ENCODE measurements at places on chromosomes 2 and 18. TPM values are rescaled to one million over a fixed set of nuclear protein-coding genes. Genes with fewer than 3 reads are reported as not detected.

- H3K27ac ChIP-seq: no peak overlapping the region
- peaks cover 2% of the 10 kb centered on the region for H3K36me3 ChIP-seq
- DNase-seq: no peak
- no peaks in the 10 kb centered on the region for H3K27me3 ChIP-seq
- H3K4me3 ChIP-seq: no peak overlapping the region
Measured at GRCh38 chr18:6031002-6031401, 135.7 kb upstream of the TMEM200C start.

- H3K27ac ChIP-seq: no peak overlapping the region
- no peak for DNase-seq
- H3K4me1 ChIP-seq: peaks cover 17% of the 10 kb centered on the region
- H3K4me3 ChIP-seq: no peak overlapping the region
- no peaks in the 10 kb centered on the region for H3K36me3 ChIP-seq
Measured at GRCh38 chr2:239752951-239753350, 272.2 kb downstream of the NDUFA10 start.

DNA sequence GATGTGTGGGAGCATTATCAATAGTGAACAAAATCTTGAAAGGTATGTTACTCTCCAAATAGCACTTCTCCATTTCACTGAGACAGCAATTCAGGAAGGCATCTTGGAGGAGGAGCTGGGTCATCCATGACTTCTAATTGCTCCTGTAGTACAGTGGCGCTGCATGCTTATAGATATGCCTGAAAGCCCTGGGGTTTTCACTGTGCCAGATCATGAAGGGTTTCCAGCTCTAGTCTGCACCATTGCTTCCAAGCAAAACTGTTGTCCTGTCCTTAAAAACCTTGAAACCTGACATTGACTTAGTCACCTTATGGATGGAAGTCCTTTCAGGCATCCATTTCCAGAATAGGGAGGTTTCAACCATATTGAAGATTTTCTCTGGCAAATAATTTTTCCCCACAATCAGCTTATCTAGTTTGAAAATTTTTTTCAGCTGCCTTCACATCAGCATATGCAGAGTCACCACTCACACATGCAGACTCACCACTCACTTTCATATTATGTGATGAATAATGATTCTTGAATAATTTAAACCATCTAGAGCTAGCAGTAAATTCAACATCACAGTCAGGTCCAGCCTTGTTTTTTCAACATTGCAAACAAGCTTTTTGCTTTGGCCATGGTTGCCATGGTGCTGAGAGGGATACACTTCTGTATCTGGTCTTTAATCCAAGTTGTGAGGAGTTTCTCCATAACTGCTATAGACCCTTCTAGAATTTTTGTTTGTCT, 297.1 kb downstream of the CLIP4 start:
- DNase-seq: no peak
- H3K27me3 ChIP-seq: no peaks in the 10 kb centered on the region
- no peaks in the 10 kb centered on the region for H3K36me3 ChIP-seq
- H3K4me3 ChIP-seq: no peak overlapping the region
- no peak overlapping the region for H3K27ac ChIP-seq

The NETO1 gene
- not detected for total RNA-seq

The TCF7L1 gene
- 0.06 TPM for total RNA-seq

DNA sequence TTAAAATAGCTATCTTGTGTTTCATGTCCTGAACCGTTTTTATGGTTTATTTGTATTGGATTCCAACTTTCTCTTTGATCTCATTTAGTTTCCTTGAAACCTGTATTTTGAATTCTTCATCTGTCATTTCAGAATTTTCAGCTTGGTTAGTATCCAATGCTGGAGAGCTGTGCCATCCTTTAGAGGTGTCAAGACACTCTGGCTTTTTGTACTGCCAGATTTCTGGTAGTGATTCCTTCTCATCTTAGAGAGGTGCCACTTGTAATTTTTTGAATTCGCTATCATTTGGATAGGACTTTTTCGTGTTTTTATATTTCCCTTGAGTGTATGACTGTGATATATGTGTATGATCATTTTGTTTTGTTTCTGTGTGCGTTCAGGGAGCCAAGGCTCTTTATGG, 591.4 kb downstream of the ADCYAP1 start:
- no peaks in the 10 kb centered on the region for H3K4me1 ChIP-seq
- H3K27me3 ChIP-seq: no peaks in the 10 kb centered on the region
- no peak for DNase-seq
- no peak overlapping the region for H3K27ac ChIP-seq
- no peak overlapping the region for H3K4me3 ChIP-seq

The SFT2D3 gene
- 3.9 TPM for total RNA-seq

- H3K4me3 ChIP-seq: peak overlapping the region; percentile 77
- H3K4me1 ChIP-seq: peaks cover 37% of the 10 kb centered on the region
- DNase-seq: peak; percentile 67
- H3K36me3 ChIP-seq: peaks cover 7% of the 10 kb centered on the region
- peak overlapping the region; percentile 81 for H3K27ac ChIP-seq
Measured at GRCh38 chr2:230942920-230943896, 18.2 kb upstream of the GPR55 start.

The IL1R1 gene
- total RNA-seq: 1.2 TPM

DNA sequence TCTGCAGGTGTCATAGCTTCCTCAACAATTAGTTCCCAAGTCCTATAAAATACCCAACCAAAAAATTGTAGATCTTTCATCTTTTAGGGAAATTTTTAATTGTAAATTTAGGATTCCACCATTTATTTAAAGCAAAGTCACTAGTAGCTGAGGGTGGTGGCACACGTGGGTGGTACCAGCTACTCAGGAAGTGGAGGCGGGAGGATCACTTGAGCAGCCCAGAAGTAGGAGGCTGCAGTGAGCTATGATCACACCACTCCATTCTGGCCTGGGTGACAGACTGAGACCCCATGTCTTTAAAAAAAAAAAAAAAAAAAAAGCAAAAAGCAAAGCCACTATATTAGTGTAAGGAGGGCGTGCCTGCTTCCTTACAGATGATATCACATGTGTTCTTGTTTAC, 60.3 kb upstream of the GREB1L start:
- H3K27me3 ChIP-seq: no peaks in the 10 kb centered on the region
- no peaks in the 10 kb centered on the region for H3K36me3 ChIP-seq
- DNase-seq: no peak
- H3K27ac ChIP-seq: no peak overlapping the region
- H3K4me1 ChIP-seq: peaks cover 8% of the 10 kb centered on the region
- no peak overlapping the region for H3K4me3 ChIP-seq

The DSC1 gene
- total RNA-seq: 1.1 TPM

- no peaks in the 10 kb centered on the region for H3K27me3 ChIP-seq
- H3K4me3 ChIP-seq: no peak overlapping the region
- H3K36me3 ChIP-seq: no peaks in the 10 kb centered on the region
Measured at GRCh38 chr2:3624059-3624794, 29.3 kb downstream of the COLEC11 start.

DNA sequence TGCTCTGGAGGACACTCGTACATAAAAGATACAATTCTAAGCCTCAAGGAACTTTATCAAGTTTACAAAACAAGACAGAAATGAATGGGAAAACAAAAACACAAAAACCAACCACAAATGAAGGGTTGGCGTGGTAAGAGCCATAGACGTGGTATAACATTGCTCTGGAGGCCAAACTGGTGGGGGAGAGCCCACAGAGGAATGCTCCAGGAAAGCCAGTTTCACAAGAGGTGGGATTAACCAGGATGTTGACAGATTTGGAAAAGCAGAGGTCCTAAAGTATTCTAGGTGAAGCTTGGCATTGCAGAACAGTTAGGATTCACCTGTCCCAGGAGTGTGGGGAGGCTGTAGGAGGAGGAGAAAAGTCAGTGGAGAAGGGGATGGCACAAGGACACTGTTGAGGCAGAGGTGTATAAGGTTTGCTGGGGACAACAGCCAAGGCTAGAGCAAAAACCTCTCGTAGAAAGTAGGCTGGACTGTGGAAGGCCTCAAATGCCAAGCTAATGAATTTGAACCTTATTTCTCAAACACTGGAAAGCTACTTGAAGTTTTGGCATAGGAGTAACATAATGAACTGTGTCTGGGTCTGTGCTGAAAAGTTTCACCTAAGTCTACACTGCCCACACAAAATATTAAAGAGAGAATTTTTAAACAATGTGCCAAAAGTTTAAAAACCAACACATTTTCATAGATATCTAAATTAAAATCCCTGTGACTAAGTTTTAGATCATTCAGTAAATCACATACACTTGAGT, 135.1 kb downstream of the THADA start:
- H3K4me3 ChIP-seq: no peak overlapping the region
- H3K4me1 ChIP-seq: peaks cover 24% of the 10 kb centered on the region
- H3K27me3 ChIP-seq: no peaks in the 10 kb centered on the region
- H3K27ac ChIP-seq: no peak overlapping the region
- H3K36me3 ChIP-seq: peaks cover 13% of the 10 kb centered on the region

DNA sequence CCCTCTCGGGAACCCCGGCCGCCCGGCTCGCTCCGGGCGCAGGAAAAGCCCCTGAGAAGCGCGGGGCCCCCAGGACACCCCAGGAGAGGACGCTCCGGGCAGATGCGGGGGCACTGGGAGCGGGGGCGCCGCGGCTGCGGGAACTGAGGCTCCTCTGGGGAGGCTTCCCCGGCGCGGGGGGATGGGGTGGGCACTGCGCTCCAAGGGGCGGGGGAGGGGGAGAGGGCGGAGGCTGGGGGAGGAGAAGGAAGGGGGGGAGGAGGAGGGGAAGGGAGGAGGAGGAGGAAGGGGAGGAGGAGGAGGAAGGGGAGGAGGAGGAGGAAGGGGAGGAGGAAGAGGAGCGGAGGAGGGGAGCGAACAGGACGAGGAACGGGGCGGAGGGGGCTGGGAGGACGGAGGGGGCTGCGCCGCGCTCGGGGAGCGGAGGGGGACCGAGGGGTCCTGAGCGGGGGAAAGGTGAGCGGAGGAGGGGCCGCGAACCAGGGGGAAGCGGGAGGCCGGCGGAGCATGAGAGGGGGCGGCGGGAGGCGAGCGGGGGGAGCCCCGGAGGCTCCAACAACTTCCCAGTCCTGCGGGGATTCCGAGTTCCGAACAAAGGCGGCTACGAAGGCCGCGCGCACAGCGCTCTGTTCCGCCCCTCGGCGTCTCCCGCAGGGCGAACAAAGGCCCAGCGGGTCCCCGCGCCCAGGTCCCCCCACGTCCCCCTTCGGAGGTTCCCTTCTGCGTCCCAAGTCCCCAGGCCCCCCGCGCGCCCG, 742 bp downstream of the PXDN start:
- H3K27ac ChIP-seq: no peak overlapping the region
- no peak for DNase-seq
- H3K36me3 ChIP-seq: no peaks in the 10 kb centered on the region
- H3K4me1 ChIP-seq: peaks cover 6% of the 10 kb centered on the region

DNA sequence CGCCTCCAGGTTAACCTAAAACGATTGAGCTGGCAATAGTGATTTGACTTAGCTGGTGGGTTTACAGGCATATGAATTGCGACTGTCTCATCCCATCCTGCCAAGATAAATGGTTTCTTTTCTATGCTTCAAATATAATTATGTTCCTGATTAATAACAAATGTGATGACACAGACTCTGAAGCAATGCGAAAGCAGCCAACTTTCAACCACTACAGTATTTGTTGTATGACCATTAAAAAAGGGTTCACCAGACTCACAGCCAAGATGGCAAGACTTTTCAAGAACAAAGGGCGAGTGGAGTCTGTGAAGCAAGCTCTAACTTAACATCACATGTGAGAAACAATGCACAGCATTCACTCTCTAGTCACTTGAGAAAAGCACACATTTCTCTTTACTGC, 186.6 kb downstream of the PID1 start:
- no peak overlapping the region for H3K27ac ChIP-seq
- no peaks in the 10 kb centered on the region for H3K4me1 ChIP-seq

DNA sequence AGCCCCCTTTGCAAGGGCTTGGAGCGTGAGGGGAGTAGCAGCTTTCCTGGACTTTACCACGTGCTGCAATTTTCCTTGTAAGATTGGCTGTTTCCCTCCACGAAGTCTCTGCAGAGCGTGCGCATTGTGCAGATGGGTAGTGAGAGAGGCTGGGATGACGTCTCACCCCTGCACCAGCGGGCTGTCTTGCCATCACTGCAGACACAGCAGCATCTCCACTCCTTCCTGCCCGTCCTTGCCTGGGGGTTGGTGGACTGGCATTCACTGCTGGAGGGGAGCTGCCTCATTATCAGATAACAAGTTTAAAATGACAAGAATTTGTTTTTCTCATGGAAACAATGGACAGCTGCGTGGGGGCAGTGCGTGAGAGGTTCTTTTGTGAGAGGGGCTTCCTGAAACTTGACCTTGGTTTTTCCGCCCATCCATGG, 45.3 kb upstream of the HS6ST1 start:
- peaks cover 3% of the 10 kb centered on the region for H3K27me3 ChIP-seq
- H3K4me3 ChIP-seq: no peak overlapping the region
- DNase-seq: no peak
- no peaks in the 10 kb centered on the region for H3K4me1 ChIP-seq

GRCh38 chr18:26438980-26439379, 109.4 kb downstream of the KCTD1 start:
- H3K27me3 ChIP-seq: peaks cover 12% of the 10 kb centered on the region
- H3K36me3 ChIP-seq: no peaks in the 10 kb centered on the region
- no peak overlapping the region for H3K4me3 ChIP-seq
- H3K4me1 ChIP-seq: no peaks in the 10 kb centered on the region
- no peak for DNase-seq

- H3K27me3 ChIP-seq: no peaks in the 10 kb centered on the region
- no peak for DNase-seq
Measured at GRCh38 chr2:78592491-78592890, 433.0 kb upstream of the REG3G start.

DNA sequence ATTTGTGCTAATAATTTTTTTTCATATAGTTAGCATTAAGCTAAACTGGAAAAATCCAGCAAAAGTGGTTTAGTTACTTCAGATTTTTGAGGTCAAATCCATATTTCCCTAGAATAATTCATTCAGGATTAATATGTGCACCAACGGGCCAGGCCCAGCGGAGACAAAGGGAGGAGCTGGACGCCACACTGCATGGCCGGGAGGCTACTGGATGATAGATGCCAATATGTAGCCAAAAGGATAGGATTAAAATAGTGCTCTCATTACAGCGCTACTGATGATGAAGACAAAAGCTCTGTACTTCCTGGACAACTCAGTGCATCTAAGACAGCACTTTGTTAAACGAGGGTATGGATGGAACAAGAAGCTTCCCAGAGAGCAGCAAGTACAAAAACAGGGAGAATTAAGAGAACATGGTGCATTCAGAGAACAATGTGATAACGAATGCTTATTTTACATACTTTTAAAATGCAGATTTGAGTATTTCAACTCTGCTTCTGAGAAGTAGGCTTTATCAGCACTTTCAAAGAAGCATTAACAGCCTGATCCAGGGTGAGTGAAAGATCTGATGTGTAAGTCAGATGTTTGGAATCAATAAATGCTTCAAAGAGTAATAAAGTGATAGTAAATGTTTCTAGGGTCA, 39.8 kb downstream of the PPP4R1 start:
- H3K4me3 ChIP-seq: no peak overlapping the region
- H3K27ac ChIP-seq: no peak overlapping the region
- no peak for DNase-seq
- H3K4me1 ChIP-seq: no peaks in the 10 kb centered on the region
- H3K36me3 ChIP-seq: peaks cover 3% of the 10 kb centered on the region

GRCh38 chr2:26536371-26537068, 58.6 kb upstream of the OTOF start:
- no peaks in the 10 kb centered on the region for H3K27me3 ChIP-seq
- H3K36me3 ChIP-seq: no peaks in the 10 kb centered on the region
- H3K4me1 ChIP-seq: no peaks in the 10 kb centered on the region
- H3K4me3 ChIP-seq: no peak overlapping the region
- H3K27ac ChIP-seq: no peak overlapping the region
